ENCODE measurements at places on chromosomes 7 and 10.

GRCh38 chr7:143846692-143847091, 55.3 kb downstream of the TCAF1 start:
- DNase-seq: no peak

DNA sequence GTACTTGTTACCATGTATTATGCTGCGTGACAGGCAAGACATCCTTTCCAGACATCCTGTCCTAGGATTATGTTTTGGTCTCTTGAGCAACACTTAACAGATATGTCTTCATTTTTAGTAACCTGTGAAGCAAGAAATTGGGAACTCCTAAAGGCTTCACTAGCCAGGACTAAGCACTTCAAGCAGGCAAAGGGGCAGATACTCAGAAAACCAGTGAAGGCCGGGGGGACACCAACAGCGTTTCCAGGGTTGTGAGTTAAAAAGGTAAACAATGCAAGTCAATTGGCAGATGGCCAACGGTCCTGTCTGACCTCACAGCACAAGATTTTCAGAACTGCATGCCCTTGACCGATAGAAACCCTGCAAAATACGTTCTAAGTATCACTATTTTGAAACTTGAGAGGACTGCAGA, 77.6 kb upstream of the SFMBT2 start:
- DNase-seq: no peak

DNA sequence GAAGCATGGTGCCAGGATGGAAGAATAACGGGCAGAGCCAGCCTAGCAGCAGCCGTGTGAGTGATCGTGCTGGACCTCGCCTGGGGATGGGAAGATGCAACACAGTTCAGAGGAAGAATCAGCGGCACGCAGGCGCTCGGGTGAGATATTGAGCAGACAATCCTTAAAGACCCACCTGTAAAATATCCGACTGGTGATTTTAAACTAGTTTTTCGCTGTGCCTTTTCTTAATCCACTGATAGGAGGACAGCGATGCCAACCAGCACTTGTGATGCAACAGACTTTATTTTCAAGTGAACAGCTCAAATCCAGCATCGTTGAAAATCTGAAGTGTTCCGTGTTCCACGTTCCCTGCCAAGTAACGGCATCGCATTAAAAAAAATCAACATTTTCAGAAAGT, 214.7 kb downstream of the TEX36 start:
- DNase-seq: no peak

GRCh38 chr10:29176845-29177832, 111.7 kb upstream of the LYZL1 start:
- DNase-seq: no peak

- no peak for DNase-seq
Observed at GRCh38 chr7:155209478-155210319, 88.0 kb upstream of the INSIG1 start.

- no peak for DNase-seq
Observed at GRCh38 chr10:106511917-106512316, 652.6 kb downstream of the SORCS1 start.

DNA sequence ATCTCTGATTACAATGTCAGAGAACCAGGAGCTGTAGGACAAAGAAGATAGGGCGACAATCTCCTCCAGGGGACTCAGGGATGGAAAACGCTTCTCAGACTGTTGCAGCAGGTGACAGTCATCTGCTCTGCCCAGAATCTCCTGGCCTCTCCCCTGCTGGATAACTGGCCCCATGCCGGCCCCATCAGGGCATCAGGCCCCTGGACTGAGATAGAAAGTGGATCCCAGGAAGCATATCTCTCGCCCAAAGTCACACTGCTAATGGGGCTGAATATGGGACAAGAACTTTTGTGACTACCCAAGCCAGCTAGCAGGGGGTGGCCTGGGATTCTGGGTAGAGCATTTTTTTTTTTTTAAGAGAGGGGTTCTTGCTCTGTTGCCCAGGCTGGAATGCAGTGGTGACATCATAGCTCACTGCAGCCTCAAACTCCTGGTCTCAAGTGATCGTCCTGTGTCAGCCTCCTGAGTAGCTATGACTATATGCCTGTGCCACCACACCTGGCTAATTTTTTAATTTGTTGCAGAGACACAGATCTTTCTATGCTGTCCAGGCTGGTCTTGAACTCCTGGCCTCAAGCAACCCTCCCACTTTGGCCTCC, 20.5 kb upstream of the MLXIPL start:
- no peak for DNase-seq
